ENCODE measurements at places on chromosomes 1 and 21. TPM values are rescaled to one million over a fixed set of nuclear protein-coding genes. Genes with fewer than 3 reads are reported as not detected.
A peak's percentile ranks its signal among the peaks of the same experiment; 100 is the strongest.

Gene GCLM
- total RNA-seq, result 23.0 TPM

Gene PROX1
- 4.3 TPM for total RNA-seq

Gene SLAMF9
- total RNA-seq, result 0.34 TPM

Gene MARCKSL1
- total RNA-seq, result 9.4 TPM

Gene HORMAD1
- total RNA-seq, result not detected

Gene CR1
- total RNA-seq, result 5.1 TPM

Gene NKAIN1
- total RNA-seq, result not detected

Gene SPSB1
- total RNA-seq, result 49.1 TPM

Gene NPPB
- not detected for total RNA-seq

Gene IRF6
- 15.8 TPM for total RNA-seq

Gene SMCP
- total RNA-seq, result not detected

Gene LORICRIN
- not detected for total RNA-seq

Gene C1orf87
- 4.4 TPM for total RNA-seq

DNA sequence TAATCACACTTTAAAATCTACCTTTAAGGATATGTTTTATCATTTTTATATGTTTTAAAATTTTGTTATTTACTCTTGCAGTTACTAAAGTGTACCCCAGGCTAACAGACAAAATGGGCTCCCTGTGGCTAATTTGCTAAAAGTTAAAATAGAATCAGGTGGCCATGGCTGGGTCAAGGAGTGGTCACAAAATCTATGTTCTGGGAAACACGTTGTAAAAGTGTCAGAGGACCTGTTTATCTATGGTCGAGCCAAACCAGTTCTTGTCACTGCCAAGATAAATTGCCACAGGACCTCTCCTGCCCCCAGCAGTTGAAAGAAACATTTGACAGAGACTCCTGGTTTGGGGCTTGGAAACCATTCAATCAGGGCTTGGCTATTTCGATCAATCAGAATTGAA is 21.2 kb upstream of the TTLL7 start:
- no peak for DNase-seq

DNA sequence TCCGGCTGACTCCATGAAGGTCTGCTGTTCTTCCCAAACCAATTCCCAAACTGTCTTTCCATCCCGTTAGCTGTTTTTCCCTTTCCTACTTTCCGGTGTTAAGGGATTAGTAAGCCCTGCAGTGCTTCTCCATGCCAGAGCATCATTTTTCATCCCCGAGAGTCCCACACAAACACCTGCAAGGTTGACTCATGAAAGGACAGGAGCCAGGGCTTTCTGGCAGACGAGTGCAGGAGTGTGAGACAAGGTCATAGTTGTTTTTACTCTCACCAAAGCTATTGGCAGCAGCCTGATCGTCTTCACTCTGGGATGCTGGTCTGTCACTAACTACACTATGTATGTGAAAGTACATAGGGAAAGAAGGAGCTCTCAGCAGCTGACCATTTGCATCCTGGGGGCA is 10.2 kb upstream of the BECN2 start:
- DNase-seq, result no peak

GRCh38 chr1:88455621-88456256 is 228.3 kb upstream of the PKN2 start:
- no peak for DNase-seq

GRCh38 chr1:159492575-159493323 is 43.1 kb downstream of the OR10J5 start:
- no peak for DNase-seq

DNA sequence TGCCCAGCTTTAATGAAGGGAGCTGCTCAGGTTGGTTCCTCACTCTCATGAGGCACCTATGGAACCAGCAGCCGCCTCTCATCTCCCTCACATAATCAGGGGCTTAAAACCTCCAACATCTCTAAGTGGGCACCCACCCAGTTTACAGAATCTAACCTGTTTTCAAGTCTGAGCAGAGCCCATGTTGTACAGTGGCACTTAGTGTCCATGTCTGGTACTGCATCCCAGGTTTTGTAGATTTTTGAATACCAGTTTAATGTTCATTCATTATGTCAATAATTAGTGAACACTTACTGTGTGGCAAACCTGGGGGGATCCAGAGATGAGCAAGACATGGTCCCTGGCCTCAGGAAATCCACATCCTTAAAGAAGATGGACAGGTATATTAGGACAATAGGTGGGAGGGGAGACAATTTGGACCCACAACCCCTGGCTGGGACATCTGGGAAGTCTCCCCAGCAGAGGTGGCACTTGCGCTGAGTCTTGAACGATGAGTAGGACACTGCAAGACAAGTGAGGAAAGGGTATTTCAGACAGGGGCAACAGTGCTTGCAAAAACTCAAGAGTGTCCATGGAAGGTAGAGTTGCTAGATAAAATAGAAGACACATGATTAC is 83.3 kb downstream of the LACTBL1 start:
- DNase-seq, result no peak

DNA sequence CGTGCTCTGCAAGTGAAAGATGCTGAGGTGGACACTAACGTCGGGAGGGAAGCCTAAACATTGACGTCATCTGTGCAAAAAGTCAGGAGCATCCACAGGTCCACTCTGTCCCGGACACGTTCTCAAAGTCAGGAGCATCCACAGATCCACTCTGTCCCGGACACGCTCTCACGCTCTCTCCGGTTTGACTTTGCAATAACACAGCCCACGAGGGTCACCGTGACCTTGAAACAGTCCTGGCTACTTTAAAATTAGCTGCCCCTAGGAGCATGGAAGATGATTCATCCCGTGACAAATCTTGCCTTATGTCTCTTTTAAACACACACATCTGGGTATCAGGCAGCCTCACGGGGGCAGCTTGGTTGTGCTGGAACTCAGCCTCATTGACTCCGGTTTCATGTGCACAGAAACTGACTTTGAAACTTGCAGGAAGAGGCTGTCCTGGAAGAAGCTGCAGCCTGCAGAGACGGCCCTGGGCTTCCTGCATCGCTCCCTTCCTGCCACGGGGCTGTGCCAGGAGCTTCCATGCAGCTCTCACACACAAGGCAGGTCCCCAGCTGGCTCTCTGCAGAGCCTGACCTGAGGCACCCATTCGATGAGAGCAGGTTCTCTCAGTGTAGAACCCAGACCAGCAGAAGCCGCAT is 18.1 kb upstream of the COL18A1 start:
- DNase-seq, result no peak

DNA sequence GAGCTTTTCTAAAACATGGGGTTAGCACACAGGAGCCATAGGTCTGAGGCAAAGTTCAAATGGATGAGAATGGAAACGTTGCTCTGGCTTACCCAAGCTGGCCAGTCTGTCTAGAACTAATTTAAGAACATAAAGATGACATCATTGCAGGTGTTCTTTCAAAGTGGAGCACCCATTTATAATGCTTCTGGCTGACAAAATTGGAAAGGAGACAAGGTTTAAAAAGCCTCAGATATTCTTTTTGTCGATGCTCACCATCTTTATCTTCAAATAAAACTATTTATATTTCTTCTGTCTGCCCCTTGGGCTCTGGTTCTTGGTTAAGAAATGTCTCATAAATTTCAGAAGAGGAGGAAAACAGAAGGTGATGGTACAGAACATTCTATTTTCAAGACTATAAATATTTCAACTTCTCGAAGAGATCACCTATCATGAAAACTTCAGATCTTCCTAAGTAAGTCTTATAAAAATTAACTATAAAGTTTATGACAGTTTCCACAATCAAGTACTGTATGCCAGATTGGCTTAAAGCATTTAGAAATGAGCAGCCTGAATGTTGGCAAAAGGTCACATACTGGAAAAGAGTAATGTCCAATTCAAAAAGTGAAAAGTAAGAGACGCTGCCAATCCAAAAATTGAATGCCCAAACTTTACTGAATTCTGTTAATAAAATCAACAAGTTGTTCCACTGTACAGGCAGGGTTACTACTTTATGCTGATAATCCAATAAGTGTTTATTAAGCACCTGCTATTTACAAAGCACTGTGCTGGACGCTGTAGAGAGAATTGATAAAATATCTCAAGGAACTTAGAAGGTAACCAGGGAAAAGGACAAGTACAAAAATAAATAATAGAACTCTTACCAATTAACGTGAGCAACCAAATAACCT is 92.0 kb downstream of the ETS2 start:
- DNase-seq, result no peak

- DNase-seq, result peak; percentile 62
These were observed 13.0 kb downstream of the EDARADD start for GRCh38 chr1:236407059-236407458.

DNA sequence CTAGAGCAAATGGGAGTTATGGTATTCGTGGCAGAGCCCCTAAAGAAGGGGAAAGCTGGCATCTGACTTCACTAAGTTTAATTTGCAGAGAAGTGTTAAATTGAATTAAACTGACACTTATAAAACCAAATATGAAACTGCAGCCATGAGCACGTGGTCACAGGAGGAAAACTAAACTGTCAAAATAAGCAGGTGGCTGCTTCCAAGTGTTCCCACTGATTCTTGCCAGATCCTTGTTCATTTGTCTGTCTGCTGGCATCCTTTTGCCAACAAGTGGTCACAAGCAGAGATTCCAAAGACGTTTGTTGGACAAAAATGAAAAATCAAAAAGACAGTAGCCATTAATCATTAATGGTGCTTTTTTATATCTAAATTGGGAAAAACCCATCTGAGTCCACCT is 6.5 kb upstream of the CELA2B start:
- no peak for DNase-seq

DNA sequence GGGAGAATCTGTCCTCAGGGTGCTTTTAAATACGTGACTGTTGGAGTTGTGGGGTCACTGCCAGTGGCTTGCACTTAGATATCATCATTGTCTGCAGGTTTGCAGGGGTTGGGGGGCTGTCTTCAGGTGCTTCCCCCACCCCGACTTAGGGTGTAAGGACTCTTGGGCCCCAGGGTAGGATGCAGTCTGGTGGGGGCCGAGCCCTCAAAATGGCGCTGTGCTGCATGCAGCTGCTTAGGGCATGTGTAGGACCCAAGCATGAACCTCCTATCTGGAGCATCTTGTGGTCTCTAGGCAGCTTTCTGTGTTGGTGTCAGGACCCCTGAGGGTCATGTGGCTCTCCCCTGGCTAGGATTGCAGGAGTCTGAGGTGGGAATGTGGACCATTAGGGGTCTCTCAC is 55.6 kb upstream of the B3GALT2 start:
- no peak for DNase-seq

GRCh38 chr1:10796029-10796944 is at the start of gene CASZ1:
CASZ1 (minus strand) TSS chr1:10796646; CDS start chr1:10693889, 102,757 bp downstream.
- peak; percentile 95 for DNase-seq

- no peak for DNase-seq
These were observed 1.0 kb downstream of the ALDH4A1 start for GRCh38 chr1:18901147-18901951.

DNA sequence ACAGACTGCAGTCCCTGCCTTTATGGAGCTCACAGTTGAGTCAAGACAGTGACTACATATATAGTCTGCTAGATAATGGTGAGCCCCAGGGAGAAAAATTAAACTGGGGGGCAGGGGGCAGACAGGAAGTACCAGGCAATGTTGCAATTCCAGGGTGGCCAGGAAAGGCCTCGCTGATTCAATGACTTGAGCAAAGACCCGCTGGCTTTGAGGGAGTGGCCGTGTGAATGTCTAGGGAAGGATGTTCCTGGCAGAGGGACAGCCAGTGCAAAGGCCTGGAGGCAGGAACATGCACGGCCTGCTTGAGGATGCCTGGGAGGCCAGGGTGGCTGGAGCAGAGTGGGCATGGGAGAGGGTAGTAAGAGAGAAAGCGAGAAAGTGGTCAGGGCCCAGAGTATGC is 23.0 kb upstream of the EPHA8 start:
- no peak for DNase-seq

GRCh38 chr1:31155216-31155806 is 84.4 kb downstream of the NKAIN1 start:
- peak; percentile 61 for DNase-seq

- no peak for DNase-seq
These were observed 170.6 kb downstream of the PDE4B start for GRCh38 chr1:65963156-65963888.

- DNase-seq, result no peak
These were observed 50.5 kb downstream of the MTF2 start for GRCh38 chr1:93129507-93130099.

GRCh38 chr1:17957588-17958267 is 149.9 kb upstream of the IGSF21 start:
- DNase-seq, result no peak

GRCh38 chr1:10507111-10507879 is 32.5 kb downstream of the PEX14 start:
- peak; percentile 82 for DNase-seq

- DNase-seq, result peak; percentile 88
These were observed 296.6 kb downstream of the PTPRC start for GRCh38 chr1:198935306-198935921.

Data from upper lobe of left lung (tissue), 6 donors.